T-helper 2 cell (primary cell): ENCODE measurements at places on chromosomes 4 and X.
A peak's percentile ranks its signal among the peaks of the same experiment; 100 is the strongest.

- DNase-seq, result no peak
Observed at GRCh38 chrX:39764441-39764914, 333.3 kb downstream of the BCOR start.

DNA sequence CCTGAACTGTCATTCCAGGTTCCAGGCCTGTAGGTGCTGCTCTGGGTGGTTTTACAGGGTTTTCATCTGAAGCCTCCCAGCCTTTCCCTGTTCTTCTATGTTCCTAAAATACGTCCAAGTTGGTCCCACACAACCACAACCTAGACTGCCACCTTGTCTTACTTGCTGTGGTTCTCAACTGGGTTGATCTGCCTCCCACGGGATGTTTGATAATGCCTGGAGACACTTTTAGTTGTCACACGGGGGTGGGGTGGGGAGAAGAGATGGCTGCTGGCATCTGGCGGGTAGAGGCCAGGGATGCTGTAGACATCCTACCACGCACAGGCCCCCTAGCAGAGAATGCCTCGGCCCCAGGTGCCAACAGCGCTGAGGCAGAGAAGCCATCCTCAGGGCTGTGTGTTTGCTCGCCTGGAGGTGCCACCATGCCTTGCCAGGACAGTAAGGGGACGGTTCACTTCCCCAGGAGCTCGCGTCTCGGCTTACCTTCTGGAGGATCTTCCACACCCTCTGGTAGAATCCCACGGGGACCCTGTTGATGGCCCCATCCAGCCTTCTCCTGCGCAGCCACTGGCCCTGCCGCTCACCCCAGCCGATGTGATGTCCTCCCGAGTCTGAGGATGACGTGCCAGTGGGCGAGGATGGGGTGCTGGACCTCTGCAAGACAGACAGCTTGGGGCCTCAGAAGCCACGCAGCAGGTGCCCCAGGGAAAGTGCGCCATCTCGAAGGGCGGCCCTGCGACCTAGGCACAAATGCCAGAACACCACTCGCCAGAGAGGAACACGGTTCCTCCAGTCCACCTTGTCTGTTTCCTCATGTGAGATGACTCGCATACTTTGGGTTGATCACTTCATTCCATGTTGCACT, 87.0 kb downstream of the PHKA2 start:
- no peak for DNase-seq

- no peak for DNase-seq
Observed at GRCh38 chrX:100654261-100654660, 10.3 kb downstream of the SRPX2 start.

DNA sequence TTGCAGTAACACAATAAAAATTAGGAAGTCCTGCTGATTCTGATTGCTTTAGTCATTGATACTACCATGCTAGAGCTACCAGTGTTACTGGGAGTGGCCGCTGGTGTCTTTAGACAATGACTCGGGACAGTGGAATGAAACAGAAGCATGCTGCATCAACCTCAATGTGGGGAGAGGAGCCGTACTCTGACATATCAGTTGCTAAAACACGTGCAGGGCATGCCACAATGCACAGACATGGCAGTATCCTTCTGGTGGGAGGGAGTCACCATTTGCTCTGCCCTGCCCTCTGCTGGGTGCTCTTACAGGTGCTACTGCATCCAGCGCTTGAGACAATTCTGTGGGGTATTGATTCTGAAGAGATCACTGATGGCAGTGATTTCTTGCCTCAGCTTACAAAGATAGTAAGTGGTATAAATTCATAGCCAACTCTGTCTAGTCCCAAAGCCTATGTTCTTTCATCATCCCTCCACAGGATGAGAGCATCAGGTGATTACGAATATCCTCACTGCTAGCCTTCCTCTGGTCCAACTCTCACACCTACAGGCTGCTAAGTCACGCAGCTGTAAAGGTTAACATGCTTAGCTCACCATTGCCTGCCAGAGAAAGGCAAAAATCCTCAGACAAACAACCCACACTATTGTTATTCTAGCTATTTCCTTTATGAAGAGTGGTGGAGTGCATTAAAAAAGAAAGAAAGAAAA, 43.7 kb downstream of the NSG1 start:
- peak; percentile 52 for DNase-seq

- DNase-seq, result no peak
Observed at GRCh38 chrX:40243755-40244515, 146.2 kb upstream of the BCOR start.

DNA sequence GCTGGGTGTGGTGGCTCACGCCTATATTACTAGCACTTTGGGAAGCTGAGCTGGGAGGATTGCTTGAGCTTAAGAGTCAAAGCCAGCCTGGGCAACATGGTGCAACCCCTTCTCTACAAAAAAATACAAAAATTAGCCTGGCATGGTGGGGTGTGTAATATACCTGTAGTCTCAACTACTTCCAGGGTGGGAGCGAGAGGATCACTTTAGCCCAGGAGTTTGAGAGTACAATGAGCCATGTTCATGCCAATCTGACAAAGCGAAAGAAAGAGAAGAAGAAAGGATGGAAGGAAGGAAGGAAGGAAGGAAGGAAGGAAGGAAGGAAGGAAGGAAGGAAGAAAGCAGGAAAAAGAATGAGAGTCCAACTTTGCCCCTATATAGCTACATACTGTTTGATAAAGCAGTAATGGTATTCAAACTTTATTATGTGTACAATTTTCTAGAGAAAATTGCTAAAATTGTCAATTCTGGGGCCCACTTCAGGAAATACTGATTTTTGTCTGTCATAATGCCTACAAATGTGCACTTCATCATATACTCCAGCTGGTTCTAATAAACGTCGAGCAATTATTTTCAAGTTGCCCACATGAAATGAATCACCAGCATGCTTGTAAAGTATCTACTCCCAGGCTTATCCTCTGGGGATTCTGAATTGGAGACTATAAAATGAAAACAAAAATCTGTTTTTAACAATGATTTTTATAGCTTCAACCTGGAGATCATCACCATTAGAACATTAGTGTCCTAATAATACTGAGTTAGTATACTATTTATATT, 132.3 kb downstream of the NDST4 start:
- no peak for DNase-seq

- no peak for DNase-seq
Observed at GRCh38 chr4:145709843-145710242, 29.9 kb downstream of the C4orf51 start.

DNA sequence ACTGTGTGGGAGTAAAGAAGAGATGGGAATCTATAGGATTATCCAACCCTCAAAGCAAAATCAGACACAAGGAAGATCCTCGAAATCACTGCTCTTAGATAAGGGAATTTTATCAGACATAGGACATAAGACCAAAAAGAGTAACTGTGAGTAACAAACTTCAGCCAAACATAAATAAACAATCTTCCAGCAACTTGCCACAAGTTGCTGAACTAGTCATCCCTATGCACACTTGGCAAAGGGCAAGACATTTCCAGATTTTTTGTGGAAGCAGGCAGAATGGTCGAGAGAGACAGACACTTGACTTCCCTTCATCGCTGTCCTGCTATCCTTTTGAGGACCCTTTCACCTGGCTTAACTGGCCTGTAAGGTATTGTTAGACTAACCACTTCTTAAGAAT, 89.6 kb downstream of the KCNIP4 start:
- no peak for DNase-seq

GRCh38 chrX:107123750-107124149, 5.1 kb upstream of the RBM41 start:
- no peak for DNase-seq

- no peak for DNase-seq
Observed at GRCh38 chr4:30714408-30715031, 5.6 kb upstream of the PCDH7 start.

GRCh38 chr4:164779811-164780216, 25.9 kb downstream of the SMIM31 start:
- no peak for DNase-seq

GRCh38 chr4:87375719-87376291, 15.2 kb downstream of the HSD17B11 start:
- no peak for DNase-seq

GRCh38 chr4:99462875-99463464, 27.8 kb upstream of the ADH7 start:
- no peak for DNase-seq

DNA sequence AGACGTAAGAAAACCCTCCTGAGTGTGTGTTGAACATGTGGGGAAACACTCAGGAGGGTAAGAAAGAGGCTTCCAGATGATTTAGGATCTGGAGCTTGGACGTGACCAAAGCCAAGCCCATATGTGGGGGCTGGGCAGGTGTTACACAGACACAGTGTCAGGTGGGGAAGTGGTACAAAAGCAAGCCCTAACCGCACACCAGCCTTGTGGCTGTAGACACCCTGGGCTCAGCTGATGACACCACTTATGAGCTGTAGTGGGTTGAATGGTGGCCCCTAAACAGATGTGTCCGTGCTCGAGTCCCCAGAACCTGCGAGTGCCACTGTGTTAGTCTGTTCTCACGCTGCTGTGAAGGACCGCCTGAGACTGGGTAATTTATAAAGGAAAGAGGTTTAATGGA, 25.0 kb upstream of the NSG1 start:
- DNase-seq, result no peak

- no peak for DNase-seq
Observed at GRCh38 chr4:81454948-81455347, 16.8 kb downstream of the RASGEF1B start.

- DNase-seq, result no peak
Observed at GRCh38 chr4:72602396-72603376, 33.7 kb upstream of the ADAMTS3 start.

DNA sequence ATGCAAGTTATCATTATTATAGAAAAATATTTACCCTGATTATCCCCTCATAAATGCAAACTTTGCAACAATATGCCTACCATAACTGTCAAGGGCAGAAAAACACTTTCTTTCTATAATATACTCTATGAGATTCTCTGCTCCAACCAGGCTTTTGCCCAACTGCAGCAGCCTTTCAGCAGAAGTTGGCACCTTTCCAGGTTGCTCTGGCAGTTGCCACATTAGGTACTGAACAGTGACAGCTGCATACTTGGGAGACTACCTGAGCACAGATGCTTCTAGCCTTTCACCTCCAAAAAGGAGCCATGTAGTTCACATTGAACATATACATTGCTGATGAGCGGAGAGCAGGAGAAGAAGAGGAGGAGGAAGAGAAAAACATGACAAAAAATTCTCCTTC, 69.5 kb upstream of the BRWD3 start:
- DNase-seq, result no peak

DNA sequence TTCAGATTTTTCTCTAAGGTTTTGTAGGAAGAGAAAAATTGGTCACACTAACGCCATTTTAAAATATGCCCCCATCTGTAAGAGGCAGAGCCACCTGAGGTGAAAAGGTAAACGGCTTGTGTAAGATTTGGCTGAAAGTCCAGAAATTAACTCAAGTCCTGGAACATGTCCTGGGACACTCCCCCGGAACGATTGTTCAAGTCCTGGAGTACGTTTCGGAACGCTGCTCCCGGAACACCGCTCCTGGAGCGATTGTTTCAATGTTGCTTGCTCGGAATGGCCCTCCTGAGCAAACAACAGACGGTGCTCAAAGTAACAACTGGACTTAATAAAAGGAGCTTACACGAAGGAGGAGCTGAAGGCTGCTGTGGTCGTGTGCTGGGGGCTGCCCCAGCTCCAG, 796.5 kb upstream of the SLIT2 start:
- DNase-seq, result no peak

DNA sequence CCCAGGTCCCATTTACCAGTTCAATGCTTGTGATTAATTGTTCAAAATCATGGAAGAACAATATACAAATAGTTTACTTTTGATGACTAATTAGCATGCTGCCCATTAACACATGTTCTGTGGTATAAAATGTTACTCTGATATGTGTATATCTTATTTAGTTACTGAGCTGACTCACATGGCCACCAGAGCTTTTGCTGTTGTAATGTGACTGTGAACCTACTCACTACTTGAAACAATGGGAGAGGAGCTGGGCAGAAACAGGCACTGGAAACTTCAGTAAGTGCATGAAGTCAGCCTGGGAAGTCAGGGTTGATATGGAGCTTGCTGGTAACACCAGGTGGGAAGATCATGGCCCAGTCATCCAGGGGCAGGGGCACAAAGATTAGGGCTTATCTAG, 72.7 kb upstream of the MAD2L1 start:
- no peak for DNase-seq

DNA sequence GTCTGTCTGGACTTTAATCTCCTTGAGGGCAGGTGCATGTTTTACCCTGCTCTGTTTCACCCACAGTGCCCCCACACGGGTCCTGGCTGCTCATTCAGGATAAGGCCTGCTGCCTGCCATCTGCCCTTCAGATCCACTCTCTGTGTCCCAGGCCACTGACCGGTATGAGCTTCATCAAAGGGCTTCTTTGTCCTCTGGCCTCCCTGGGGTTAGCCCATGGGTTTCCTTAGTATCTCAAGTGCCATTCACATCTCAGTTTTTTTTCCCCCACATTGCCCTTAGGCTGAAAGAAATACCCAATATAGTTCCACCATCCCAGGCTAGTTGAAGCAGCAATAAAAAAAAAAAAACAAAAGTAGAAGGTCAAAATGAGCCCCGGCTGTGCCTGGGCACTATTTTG, 9.3 kb downstream of the CD99L2 start:
- no peak for DNase-seq

DNA sequence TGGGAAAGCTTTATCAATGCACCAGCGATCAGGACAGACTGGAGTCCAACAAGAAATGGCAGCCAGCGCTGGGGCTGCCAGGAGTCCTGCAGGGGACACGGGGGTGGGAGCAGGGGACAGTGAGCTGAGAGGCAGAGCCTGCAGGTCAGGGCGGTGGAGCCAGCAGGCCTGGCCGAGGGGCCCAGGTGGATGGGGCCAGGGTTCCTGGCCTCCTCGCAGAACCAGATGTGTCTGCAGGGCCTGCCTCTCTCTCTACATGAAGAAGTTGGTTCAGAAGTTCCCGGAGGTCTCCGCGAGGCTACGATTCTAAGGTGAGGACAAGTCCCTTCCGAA, 63.6 kb downstream of the CPZ start:
- no peak for DNase-seq

- DNase-seq, result no peak
Observed at GRCh38 chr4:118158763-118159375, 124.6 kb downstream of the NDST3 start.

DNA sequence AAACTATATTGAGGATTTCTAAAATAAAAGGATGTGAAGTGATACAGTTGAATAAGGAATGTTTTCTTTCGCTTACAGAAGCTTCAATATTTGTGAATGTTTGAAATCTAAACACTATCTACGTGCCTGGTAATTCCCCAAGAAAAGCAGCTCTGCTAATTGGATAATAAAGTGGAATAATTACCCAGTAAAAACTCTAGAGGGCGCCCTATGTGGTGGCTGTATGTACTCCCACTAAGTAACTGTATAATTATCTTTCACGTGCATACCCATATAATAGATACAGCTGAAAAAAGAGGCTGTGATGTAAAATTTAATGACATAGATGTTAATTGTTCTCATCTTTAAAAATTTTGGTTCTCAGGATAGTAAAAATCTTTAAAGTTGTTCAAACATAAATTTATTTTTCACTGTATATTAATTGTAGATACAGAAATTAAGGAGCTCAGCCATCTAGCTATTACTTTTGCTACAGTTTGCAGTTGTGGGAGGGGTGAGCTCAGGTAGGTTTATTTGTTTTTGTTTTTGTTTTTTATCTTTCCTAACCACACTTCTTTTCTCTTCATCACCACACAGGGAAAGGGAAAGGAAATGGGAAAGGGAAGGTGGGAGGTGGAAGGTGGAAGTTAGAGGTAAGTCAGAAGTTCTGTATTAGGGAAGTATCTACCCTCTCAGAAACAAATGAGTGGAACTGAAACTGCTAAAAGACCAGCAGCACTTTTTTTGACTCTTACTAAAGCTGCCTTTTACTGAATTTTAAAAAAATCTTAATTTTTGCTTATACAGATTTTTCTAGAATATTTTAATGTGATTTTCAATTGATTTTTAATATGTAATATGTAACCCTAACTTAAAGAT, 151.7 kb upstream of the RPS6KA6 start:
- DNase-seq, result no peak
